ENCODE measurements at places on chromosomes 7 and 10.

DNA sequence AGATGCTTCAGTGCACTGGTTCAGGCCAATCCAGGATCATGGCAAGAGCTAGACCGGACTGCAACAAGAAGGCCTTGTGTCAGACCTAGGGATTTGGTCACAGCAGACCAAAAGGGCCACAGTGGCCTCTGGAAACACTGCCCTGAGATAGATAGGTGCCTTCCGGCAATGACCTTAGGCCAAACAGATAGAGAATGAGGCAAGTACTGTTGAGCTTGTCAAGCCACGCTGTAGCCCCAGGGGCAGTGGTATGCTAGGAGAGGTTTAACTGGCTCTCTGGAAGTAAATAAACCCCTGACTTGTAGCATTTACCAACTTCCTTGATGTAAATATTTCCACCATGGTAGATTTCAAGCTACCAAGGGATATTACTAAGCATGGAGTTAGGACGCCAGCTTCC lies 197.5 kb downstream of the GRID1 start:
- DNase-seq = no peak

DNA sequence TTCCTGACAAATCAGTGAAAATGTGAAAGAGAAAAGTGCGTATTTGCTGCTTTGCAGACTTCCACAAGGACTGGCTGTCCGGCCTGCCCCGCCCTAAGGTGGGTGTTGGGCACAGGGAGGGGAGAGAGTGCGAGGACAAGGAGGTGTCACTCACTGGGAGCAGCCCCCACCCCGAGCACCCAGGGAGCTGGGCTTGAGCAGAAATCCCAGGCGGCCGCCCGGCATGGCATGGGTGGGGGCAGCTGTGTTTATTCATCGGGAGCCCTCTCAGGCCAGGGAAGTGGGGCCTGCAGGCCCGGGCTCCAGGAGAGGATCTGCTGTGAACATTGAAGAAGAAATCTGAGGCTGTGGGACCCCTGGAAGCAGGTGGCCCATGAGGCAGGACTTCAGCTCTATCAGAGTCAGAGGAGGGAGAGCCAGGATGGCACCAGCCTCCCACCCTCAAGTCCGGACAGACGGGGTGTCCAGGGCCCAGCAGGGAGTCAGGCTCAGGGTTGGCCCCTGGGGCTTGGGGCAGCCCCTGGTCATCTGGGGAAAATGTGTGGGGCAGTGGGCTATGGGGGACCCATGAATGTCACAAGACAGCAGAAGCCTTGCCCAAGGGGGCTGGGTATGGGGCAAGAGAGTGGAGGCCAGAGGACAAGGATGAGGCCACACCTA lies 164.4 kb upstream of the PPP2R2D start:
- DNase-seq = no peak

DNA sequence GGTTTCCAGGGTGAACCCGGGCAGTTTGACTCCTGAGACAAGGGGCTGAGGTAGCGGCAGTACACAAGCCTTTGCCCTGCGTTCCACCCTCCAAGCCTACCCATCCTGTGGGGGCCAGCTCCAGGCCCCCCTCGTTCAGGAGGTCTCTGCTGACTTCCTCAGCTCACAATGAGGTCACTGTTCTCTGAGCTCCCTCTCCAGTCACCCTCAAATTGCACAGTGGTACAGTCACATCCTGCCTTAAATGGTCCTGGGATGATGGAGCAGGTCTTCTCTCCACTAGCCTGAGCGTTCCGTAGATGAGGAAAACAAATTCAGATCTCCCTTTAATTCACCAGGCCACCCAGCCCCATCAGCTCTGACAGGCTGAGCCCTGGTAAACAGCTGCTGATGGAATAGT lies 90.2 kb downstream of the SH3PXD2A start:
- DNase-seq = no peak

DNA sequence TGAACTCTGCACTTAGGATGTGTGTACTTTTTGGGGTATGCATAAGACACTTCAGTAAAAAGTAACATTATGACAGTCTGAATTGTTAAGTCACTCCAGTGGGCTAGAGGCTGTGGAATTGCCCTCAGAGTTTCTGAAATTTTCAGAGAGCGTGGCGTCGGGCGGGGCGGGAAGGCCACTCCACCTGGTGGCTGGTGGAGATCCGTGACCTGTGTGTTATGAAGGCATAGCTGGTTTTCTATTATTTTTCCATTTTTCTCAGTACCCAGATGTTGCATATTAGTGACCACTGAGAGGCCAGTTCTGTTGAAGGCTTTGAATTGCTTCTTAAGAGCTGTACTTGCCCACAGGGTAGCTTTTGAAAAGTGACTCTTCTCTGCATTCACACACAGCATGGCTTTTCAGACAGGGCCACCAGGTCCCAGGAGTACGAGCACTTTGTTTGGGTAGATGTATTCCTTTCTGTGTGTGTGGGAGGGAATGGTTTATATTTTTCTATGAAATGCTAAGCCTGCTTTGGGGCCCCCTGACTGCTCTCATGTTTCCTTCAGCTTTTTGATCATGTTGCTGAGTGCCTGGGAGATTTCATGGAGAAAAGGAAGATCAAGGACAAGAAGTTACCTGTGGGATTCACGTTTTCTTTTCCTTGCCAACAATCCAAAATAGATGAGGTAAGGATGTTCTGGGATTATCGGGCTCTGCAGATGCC lies 52.3 kb downstream of the TACR2 start:
- DNase-seq = no peak

DNA sequence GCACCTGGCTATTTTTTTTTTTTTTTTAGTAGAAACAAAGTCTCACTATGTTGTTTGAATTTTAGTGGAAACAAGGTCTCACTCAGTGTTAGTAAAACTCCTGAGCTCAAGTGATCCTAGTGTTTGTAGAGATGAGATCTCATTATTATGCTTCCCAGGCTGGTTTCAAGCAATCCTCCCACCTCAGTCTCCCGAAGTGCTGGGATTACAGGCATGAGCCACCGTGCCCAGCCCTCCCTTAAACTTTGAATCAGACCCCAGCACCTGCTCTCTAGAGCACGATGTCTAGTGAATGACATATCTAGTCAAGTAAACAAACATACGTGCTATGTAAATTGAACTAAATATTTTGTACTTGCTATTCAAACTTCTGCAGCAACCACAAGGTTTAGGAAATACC lies 105.6 kb upstream of the MYO3A start:
- no peak for DNase-seq

- DNase-seq = no peak
Measured at GRCh38 chr10:102302611-102303010, 57.3 kb downstream of the GBF1 start.
